ENCODE measurements at places on chromosomes 12 and 14. TPM values are rescaled to one million over a fixed set of nuclear protein-coding genes. Genes with fewer than 3 reads are reported as not detected.

GRCh38 chr12:4037747-4038312, 164.6 kb upstream of the PARP11 start:
- peaks cover 4% of the 10 kb centered on the region for H3K4me1 ChIP-seq
- no peak overlapping the region for H3K4me3 ChIP-seq
- DNase-seq, result peak; percentile 28
- no peak overlapping the region for H3K27ac ChIP-seq
- no peaks in the 10 kb centered on the region for H3K27me3 ChIP-seq

GALNT6 gene
- 21.9 TPM for total RNA-seq

GRCh38 chr14:101736585-101736984, 24.9 kb upstream of the PPP2R5C start:
- H3K27me3 ChIP-seq, result no peaks in the 10 kb centered on the region
- peaks cover 8% of the 10 kb centered on the region for H3K4me1 ChIP-seq
- no peak for DNase-seq
- no peak overlapping the region for H3K4me3 ChIP-seq
- H3K27ac ChIP-seq, result no peak overlapping the region
- H3K36me3 ChIP-seq, result no peaks in the 10 kb centered on the region

MSI1 gene
- 0.91 TPM for total RNA-seq

GRCh38 chr14:47739541-47739940, 64.1 kb upstream of the MDGA2 start:
- no peak overlapping the region for H3K4me3 ChIP-seq
- H3K4me1 ChIP-seq, result no peaks in the 10 kb centered on the region
- H3K27me3 ChIP-seq, result no peaks in the 10 kb centered on the region
- no peak overlapping the region for H3K27ac ChIP-seq
- no peak for DNase-seq

GRCh38 chr14:104966261-104966865, 11.8 kb downstream of the AHNAK2 start:
- no peaks in the 10 kb centered on the region for H3K36me3 ChIP-seq
- no peaks in the 10 kb centered on the region for H3K27me3 ChIP-seq
- no peak for DNase-seq
- peaks cover 34% of the 10 kb centered on the region for H3K4me1 ChIP-seq
- H3K4me3 ChIP-seq, result no peak overlapping the region

- H3K27ac ChIP-seq, result no peak overlapping the region
- H3K4me1 ChIP-seq, result no peaks in the 10 kb centered on the region
- no peak for DNase-seq
- no peaks in the 10 kb centered on the region for H3K36me3 ChIP-seq
- H3K27me3 ChIP-seq, result no peaks in the 10 kb centered on the region
Observed at GRCh38 chr14:30521899-30522736, 36.8 kb upstream of the G2E3 start.

DNA sequence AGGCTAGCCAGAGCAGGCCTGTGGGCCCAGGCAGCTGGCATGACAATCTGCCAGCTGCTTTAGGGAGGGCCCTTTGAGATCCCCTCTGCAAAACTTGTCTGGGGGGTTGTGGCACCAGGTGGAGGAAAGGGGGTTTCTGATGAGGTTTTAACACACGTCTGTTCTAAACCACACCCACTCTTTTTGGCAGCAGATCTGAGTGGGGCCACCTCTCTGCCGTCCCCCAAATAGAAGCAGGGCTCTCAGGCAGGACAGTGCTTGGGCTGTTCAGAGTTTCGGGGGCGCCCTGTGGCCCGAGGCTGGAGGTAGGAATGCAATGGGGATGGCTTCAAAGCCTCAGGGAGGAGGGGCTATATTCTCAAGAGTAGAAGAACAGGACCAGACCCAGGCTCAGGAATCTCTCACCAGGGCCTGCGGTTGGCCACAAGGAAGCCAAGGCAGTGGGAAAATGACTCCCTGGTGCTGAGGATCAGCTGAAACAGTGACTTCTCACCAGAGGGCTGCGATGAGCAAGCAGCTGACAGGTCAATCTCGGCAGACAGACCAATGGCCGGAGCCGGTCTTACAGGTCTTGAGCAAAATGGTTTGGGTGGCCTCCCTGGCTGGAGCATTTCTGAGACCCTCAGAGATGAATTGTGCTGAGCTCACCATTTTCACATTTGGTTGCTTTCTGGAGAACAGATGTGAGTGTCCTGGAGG, 1.5 kb upstream of the KRT5 start:
- no peaks in the 10 kb centered on the region for H3K36me3 ChIP-seq
- H3K27ac ChIP-seq, result no peak overlapping the region
- no peak for DNase-seq
- no peaks in the 10 kb centered on the region for H3K4me1 ChIP-seq

DNA sequence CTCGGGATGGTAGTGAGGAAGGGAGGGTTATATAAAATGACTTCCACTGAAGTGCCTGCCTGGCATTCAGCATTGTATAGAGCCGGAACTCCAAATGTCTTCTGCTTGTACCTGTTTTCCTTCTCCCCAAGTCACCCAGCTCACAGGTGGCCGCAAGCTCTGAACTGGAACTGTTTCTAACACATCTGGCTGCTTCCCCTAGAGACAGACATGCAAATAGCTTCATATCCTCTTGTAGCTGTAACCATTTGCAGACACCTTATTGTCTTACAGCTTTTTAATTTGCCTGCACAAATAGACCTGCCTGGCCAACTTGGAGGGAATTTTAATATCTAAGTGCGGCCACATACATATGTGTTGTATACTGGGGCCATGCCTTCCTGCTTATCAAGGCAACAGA, 126.0 kb downstream of the CHST11 start:
- H3K36me3 ChIP-seq, result no peaks in the 10 kb centered on the region
- no peak overlapping the region for H3K4me3 ChIP-seq
- no peak for DNase-seq
- no peak overlapping the region for H3K27ac ChIP-seq

RASSF8 gene
- total RNA-seq, result 78.5 TPM

DNA sequence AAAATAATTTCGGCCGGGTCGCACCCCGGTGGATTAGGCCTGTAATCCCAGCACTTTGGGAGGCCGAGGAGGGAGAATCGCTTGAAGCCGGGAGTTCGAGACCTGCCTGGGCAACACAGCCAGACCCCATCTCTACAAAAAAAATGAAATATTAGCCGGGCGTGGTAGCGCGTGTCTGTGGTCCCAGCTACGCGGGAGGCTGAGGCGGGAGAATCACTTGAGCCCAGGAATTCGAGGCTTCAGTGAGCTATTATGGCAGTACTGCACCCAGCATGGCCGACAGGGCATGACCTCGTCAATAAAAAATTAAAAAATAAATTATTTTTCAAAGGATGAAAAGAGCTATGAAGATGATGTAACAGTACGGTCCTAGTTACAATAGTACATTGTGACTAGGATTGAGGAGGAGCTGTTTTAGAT, 523 bp downstream of the GTF2H3 start:
- H3K36me3 ChIP-seq, result peaks cover 29% of the 10 kb centered on the region
- no peaks in the 10 kb centered on the region for H3K27me3 ChIP-seq
- DNase-seq, result no peak
- peaks cover 16% of the 10 kb centered on the region for H3K4me1 ChIP-seq
- H3K27ac ChIP-seq, result peak overlapping the region; percentile 86

NFE2 gene
- 9.3 TPM for total RNA-seq

GRCh38 chr12:103947871-103948555, 17.7 kb upstream of the TDG start:
- DNase-seq, result no peak
- peaks cover 68% of the 10 kb centered on the region for H3K36me3 ChIP-seq
- no peaks in the 10 kb centered on the region for H3K27me3 ChIP-seq
- no peaks in the 10 kb centered on the region for H3K4me1 ChIP-seq

- peaks cover 18% of the 10 kb centered on the region for H3K4me1 ChIP-seq
- H3K27me3 ChIP-seq, result peaks cover 15% of the 10 kb centered on the region
- H3K27ac ChIP-seq, result peak overlapping the region; percentile 57
- H3K4me3 ChIP-seq, result peak overlapping the region; percentile 66
Observed at GRCh38 chr14:104118006-104118844, 20.2 kb upstream of the KIF26A start.

DNA sequence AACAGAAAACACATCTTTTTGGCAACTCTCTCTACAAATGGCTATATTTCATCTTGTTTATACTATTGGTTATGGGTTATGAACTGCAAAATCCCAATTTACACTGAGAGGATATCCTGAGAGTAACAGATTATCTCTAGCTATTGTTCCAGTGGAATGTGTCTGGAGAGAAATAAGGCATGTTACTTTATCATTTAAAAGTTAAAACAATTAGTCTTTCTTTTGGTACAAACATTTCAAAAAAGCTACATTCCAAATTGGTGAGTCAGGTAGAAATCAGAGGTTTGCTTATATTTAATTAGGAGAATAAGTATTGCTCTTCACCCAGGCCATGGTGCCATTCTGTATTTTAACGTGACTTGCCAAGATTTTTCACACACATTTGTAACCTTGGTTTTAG, 411.6 kb downstream of the CCER1 start:
- H3K27ac ChIP-seq, result no peak overlapping the region
- no peaks in the 10 kb centered on the region for H3K4me1 ChIP-seq
- no peak for DNase-seq
- no peak overlapping the region for H3K4me3 ChIP-seq

- H3K27me3 ChIP-seq, result no peaks in the 10 kb centered on the region
- no peak overlapping the region for H3K4me3 ChIP-seq
- no peak for DNase-seq
- H3K27ac ChIP-seq, result no peak overlapping the region
Observed at GRCh38 chr12:124577986-124578385, 10.6 kb upstream of the NCOR2 start.

GRCh38 chr12:105659355-105660075, 329.0 kb downstream of the C12orf75 start:
- no peaks in the 10 kb centered on the region for H3K27me3 ChIP-seq
- H3K4me1 ChIP-seq, result peaks cover 9% of the 10 kb centered on the region
- no peaks in the 10 kb centered on the region for H3K36me3 ChIP-seq

Data from upper lobe of left lung (tissue), 6 donors.